CD4-positive, alpha-beta memory T cell (primary cell): ENCODE measurements at places on chromosomes 2 and 18.

- DNase-seq: no peak
Observed at GRCh38 chr2:101699755-101700461, 2.4 kb downstream of the MAP4K4 start.

- DNase-seq: no peak
Observed at GRCh38 chr2:105544591-105545377, 145.9 kb upstream of the FHL2 start.

DNA sequence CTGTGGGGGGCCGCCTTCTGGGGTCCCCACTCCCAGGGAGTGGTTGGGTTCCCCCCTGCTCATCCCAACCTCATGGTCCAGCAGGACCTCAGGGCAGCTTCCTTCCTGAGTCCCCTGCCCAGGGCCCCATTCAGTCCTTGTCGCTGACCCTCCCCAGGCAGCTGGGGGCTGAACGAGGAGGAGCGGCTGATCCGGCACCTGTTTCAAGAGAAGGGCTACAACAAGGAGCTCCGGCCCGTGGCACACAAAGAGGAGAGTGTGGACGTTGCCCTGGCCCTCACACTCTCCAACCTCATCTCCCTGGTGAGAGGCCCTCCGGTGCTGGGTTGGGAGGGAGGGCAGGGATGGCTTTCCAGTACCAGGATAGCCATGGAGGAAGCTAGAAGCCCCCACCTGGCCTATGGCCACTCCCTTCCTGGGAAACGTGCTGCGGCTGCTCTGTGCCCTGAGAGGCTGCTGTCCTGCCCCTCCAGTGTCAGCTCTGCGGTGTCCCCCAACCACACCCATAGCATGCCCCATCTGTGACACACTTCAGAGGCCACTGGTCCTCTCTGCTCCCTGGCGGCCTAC, 497 bp downstream of the CHRND start:
- no peak for DNase-seq

- no peak for DNase-seq
Observed at GRCh38 chr2:221285148-221285547, 287.0 kb downstream of the EPHA4 start.

- no peak for DNase-seq
Observed at GRCh38 chr2:217937446-217937845, 65.3 kb downstream of the TNS1 start.
